ENCODE measurements at places on chromosomes 6 and 20.

DNA sequence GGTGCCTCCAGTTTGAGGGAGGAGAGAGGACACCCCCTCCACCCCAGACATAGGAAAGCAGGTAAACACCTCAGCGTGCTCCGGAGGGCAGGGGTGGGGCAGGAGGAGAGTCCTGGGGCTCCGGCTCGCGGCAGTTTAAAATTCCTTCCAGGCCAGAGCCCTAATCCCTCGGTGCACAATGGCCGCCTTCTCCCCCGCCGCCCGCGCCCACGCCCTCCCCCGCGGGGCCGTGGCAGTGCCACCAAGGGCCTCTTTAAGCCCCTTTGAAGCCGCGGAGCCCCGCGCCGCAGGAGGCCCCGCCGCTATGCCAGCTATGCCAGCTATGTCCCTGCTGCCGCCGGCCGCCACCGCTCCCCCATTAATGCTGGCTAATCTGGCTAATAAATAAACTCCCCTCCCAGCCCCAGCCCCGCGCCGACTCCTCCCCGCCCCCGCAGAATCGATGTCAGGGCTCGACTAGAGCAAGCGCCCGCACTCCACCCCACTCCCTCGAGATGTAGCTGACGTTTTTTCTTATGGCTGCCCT lies 125.1 kb downstream of the MRPL14 start:
- DNase-seq, result no peak

- DNase-seq, result peak; percentile 71
These were observed 6.0 kb upstream of the TRIM26 start for GRCh38 chr6:30219244-30219643.

DNA sequence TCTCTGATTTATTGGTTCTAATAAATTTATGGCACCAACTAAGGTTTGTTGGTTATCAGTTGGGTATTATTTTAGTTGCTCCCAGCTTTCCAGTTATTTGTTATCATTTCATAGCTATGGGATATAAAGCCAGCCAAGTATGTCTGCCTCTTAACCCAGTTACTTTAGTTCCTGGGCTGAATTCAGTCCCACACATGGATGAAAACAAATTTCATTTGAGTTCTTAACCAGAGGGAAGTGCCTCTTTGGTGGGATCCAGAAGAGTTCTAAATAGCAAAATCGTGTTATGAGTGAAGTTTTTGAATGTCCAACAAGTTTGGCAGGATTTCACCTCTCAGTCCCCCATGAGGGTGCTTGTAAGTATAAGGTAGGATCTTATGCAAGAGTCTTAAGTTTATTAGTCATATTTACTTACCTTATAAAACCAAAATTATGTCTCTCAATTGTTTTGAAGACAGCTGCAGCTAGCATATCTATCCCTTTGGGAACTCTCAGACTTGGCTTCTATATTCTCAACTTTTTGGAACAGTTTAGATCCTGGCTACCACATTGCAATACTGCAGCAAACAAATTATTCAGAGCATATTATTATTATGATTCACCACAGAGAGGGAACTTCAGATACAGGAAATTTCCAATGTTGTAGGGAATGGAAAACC lies 683.6 kb downstream of the BCKDHB start:
- DNase-seq, result peak; percentile 22

DNA sequence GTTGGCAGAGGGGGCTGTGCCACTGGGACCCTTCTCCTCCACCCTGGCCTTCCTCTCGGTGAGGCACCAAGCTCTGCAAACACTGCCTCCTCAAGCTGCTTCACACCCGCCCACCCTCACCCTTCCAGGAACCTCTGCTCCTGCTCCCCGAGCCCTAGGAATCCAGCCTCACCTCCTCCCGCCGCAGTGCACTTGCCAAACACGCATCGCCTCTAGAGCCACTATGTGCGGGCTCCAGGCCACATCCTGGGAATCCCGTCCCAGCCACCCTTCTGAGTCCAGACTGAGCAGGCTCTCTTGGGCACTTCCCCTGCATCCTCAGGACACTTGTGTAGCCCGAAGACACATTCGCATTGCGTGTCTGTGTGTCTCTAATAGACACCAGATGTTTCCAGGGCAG lies 18.5 kb downstream of the PSMG4 start:
- DNase-seq, result no peak

- DNase-seq, result no peak
These were observed 3.4 kb downstream of the THEMIS start for GRCh38 chr6:127897484-127897883.

- no peak for DNase-seq
These were observed 908.5 kb upstream of the MANEA start for GRCh38 chr6:94668876-94669275.

DNA sequence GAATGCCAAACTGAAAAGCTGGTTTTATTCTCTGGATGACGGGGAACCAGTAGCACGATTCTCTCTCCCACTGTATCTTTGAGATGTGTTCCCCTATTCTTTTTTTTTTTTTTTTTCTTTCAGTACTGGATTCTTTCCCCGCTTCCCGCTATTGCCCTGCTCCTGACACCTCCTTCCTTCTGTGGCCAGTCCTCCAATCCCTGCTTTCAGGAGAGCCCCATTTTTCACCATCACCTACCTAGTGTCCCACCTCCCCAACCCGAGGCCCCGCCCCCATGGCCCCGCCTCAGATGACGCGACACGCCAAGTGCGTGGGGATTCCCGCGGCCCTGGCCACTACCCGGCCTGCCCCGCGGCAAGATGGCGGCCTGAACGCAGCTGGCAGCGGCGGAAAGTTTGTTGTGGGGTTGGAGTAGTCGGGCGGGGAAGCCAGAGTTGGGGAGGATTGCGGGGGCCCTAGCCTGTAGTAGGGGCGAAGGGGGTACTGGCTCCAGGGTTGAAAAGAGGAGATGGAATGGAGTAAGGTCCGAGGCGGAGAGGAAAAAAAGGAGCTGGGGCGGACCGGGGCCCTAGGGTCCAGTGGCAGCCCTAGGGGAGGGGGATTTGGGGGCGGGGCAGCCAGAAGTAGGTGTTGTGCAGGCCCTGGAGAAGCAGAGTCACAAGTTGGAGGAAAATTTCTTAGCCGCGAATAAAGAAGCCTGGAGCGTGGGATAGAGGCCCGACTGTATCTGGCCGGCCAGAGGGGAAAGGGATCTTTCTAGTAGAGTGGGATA lies at the start of gene TJAP1:
TSS of gene TJAP1 (plus strand) at position 336 of the 773 bp plus-strand sequence. CDS start 21,432 bp downstream, outside the sequence.
- peak; percentile 85 for DNase-seq

All from NCI-H446 (cell line).